Ureter (tissue), 1 donor: ENCODE measurements at places on chromosomes 3 and 15. TPM values are rescaled to one million over a fixed set of nuclear protein-coding genes. Genes with fewer than 3 reads are reported as not detected.

DNA sequence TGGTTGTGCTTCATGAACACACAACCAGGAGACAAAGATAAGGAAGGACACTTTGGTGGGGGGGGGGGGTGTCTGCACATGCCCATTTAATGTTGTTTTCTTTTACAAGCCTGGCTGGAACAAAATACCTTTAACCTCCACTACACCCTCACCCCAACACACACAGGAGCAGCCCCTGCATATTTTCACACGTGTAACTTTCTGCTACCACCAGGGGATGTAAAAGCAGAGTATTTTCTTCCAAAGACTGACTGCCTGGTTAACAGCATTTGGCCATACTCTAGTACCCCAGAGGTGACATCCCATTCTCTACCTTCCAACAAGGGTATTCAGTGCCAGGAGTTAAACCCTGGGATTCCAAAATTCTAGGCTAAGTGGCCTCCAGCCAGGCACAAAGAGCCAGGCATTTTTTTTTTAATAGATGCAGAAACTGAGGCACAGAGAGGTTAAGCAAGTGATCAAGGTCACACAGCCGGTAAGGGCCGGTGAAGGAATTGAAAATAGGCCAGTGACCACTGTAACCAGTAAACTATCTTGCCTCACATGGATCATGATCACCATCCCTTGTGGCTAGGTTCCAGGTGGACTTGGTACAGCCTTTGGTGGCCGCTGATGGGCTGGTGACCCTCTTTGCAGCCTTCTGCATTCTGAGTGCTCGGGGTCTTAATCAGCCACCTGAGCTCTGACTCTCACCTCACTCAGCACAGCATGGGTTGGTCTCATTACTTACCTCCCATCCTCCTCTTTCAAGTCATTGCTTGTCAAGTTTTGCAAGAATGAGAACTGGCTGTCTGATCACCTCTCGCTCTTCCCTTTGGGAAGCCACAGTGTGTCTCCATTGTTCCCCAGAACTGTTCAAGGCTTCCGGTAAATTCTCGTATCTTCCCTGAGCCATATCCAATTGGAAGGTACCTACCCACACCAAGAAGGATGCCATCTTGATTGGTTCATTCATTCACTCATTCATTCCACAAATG, 20.4 kb downstream of the MAGI1 start:
- no peak for DNase-seq

GRCh38 chr3:193905541-193906396, 230.2 kb upstream of the HES1 start:
- no peak for DNase-seq

The KLF15 gene
- 18.9 TPM for total RNA-seq

GRCh38 chr3:21531909-21532308, 219.1 kb downstream of the ZNF385D start:
- no peak for DNase-seq

GRCh38 chr15:88389120-88389519, 78.1 kb downstream of the MRPL46 start:
- no peak for DNase-seq

DNA sequence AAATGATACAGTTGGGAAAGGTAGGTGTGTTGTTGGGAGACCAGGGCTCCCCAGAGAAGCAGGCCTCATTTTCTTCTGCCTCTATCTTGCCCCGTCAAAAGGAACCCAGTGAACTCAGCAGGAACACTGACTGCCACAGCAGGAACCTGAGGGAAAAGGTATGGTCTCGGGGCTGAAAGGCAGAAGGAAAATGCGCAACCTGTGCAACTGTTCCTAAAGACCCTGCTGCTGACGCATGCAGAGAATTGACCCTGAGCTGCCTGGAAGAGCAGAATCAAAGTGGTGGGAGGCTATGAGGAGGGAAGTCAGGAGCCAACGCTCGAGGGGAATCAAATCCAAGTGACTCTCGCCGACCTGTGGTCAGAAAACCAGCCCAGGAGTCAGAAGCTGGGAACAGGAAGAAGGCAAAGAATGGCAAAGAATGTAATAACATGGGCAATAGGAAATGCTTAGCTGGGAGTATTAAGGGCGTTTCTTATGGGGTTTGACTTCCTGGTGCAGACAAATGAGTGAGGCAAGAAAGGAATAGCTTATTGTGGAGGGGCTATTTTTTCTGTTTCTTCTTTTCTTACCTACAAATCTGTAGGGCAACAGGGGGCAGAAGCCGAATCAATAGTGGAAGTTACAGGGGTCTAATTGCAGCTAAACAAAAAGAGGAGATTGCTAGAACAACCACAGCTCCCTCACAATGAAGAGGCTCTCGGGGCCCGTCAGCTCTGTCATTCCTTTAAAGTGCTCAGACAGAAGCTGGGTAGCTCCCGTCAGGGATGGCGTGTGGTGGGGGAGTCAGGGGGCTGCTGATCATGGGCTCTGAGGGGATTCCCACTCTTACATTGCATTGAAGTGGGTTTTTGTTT, 65.4 kb upstream of the DLG1 start:
- no peak for DNase-seq

GRCh38 chr3:59684766-59685165, 634.9 kb upstream of the CFAP20DC start:
- no peak for DNase-seq

GRCh38 chr3:150599611-150600297, 3.4 kb upstream of the SELENOT start:
- DNase-seq: no peak

- DNase-seq: no peak
Observed at GRCh38 chr15:94070356-94071295, 160.7 kb upstream of the MCTP2 start.

DNA sequence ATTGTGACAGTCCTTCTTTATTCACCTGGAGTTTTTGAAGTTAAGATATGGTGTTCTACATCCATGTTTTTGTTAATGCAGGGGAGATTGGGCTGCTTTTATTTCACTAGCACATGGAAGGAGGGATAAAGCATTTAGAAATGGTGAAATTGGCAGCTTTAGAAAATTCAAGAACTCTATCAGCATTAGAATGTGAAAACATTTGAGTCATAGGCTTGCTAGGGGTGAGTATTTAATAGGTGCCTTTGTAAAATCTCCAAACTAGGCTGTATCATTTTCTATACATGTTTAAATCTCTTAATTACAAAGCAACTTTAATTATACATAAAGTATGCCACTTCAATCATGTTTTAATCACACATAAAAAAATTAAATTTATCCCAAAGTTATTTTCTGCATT, 12.9 kb downstream of the NLGN1 start:
- DNase-seq: no peak

- DNase-seq: no peak
Observed at GRCh38 chr3:67517781-67518180, 136.6 kb downstream of the SUCLG2 start.

DNA sequence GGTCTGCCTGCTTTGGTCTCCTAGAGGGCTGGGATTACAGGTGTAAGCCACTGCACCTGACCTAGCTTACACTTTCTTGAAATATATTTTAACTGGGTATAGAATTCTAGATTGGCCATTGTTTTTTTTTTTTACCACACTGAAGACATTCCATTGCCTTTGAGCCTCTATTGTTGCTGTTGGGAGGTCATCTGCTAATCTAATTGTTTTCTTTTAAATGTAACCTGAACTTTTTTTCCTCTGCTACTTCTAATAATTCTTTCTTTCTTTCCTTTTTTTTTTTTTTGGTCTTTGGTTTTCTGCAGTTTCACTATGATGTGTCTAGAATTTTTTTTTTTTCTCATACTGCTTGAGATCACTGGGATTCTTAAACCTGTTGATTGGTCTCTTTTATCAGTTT, 28.1 kb downstream of the ERICH6 start:
- no peak for DNase-seq

The CACNA1D gene
- total RNA-seq: 84.4 TPM

The SLC28A1 gene
- not detected for total RNA-seq

- DNase-seq: no peak
Observed at GRCh38 chr3:146152834-146153233, 8.2 kb downstream of the PLOD2 start.

- DNase-seq: no peak
Observed at GRCh38 chr15:26736502-26737248, 36.2 kb downstream of the GABRB3 start.

DNA sequence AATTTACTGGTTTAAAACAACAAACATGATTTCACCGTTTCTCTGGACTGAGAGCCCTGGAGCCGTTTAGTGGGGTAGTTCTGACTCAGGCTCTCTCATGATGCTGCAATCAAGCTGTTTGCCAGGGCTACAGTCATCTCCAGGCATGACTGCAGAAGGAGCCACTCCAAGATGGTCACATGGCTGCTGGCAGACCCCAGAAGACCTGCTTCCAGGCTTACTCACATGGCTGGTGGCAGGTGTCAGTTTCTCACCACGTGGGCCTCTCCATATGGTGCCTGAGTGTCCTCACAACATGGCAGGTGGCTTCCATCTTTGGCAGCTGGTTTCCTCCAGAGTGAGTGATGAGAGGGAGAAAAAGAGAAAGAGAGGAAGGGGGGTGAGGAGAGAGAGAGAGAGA, 378.3 kb upstream of the RGMA start:
- DNase-seq: peak; percentile 56

The CILP gene
- 5.4 TPM for total RNA-seq

The VEPH1 gene
- 10.8 TPM for total RNA-seq

The SLC6A1 gene
- 4.0 TPM for total RNA-seq

GRCh38 chr3:72582211-72582878, 265.9 kb downstream of the SHQ1 start:
- no peak for DNase-seq

The C2CD4A gene
- 0.49 TPM for total RNA-seq

GRCh38 chr3:23646184-23646920, 159.4 kb upstream of the UBE2E1 start:
- DNase-seq: no peak

The ST8SIA2 gene
- total RNA-seq: not detected

GRCh38 chr15:88930579-88930978, 17.4 kb upstream of the MFGE8 start:
- no peak for DNase-seq

The NR1I2 gene
- 1.2 TPM for total RNA-seq

DNA sequence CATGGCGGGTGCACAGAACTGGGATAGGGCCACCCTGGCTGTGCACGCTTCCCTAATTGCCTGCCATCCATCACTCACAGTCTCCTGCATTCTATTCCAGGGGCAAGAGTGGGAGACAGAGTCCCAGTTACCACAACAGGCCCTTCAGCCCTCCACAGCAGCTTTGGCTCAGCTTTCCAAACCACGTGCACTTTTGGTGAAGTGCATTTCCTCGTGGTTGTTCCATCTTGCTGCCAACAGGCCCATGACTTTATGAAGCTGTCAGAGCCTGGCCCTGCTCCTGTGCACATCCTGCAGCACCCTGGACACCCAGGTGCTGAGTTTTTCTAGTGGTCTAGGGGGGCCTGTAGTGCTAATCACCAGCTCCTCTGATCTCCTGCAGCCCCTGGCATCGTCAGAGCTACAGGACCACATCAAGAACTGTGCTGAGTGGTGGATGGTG, 110.2 kb downstream of the ADCY5 start:
- DNase-seq: no peak

- DNase-seq: no peak
Observed at GRCh38 chr3:105315144-105315543, 51.6 kb upstream of the ALCAM start.

The DPPA4 gene
- total RNA-seq: 0.55 TPM

DNA sequence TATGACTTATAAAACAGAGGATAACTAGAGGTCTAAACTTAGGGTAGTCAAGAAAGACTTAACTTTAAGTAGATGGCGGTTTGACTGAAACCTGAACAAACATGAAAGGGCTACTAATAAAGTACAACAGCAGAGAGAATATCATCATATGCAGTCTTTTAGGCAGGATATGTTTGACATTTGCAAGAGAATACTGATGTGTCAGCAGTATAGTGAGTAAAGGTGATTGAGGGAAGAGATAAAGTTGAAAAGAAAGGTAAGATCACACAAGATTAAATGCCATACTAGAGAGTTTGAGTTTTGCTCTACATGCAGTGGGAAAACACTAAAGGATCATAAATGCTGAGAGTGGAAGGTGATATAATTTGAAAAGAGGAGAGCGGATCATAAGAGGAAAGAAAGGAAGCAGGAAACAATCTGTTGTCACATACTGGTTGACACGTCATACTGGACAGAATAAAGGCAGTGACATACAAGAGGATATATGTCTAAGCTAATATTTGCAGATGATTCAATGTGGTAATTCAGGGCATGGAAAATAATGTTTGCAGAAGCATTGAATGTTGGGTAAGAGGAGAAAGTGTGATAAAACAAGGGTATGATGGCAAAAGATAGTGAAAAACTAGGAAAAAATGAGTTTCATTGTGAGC, 223.0 kb downstream of the EPHA6 start:
- no peak for DNase-seq
